ENCODE measurements at places on chromosomes 4 and X.

GRCh38 chr4:75511841-75512240 lies 2.4 kb downstream of the RCHY1 start:
- no peak for DNase-seq

DNA sequence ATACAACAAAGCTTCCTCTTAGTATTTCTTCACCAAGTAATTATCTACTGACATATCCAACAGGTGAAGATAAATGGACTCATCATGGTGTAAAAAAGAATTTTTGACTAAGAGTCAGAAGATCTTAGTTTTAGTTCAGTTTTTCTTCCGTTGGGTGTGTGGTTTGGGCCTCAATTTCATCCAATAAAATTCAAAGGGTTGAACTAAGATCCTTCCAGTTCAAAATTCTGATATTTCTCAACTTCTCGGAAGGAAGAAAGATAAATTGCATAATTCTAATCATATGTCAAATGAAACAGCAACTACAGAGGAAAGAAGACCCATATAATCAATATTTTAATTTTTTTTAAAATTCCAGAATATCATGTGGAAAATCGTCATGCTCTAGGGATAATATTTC lies 192.7 kb downstream of the SPRY1 start:
- DNase-seq: no peak

DNA sequence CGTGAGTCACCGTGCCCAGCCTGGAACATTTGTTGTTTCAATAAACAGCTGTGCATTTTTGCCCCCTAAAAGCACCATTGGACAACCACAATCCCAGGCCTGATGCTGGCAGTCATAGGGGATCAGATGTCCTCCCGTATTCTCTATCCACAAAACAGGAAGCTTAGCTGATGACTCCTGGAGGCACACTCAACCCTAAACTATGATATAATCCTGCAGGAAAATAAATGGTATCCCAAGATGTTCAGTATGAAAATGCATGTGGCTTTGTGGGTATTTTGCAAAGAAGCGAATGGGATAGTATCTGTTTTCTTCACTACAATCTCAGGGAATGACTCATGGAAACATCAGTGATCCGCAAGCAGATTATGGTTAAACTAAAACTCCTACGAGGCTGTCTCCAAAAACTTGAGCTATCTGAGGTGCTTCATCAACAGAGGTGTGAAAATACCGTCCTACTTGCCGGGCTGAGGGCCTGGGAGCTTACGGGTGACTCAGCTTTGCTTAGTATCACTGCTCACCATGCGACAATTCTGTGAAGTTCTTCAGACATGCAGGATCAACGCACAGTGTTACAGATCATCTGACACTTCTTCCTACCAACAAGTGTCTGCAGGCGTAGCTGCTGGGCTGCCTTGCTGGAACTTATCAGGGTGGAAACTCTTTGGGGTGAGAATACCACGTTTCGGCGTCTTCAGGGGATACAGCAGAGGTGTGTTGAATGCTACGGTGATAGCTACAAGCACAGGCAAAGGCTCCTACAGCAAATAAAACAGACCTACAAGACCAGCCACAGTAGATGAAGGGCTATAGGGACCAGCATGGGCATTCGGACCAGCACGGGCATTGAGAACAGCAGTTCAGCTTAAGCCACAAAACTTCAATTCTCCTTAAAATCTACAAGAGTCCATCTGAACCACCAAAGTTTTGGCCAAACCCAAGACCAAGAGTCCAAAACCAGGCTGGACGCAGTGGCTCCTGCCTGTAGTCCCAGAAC lies 148.5 kb downstream of the DHRSX start:
- DNase-seq: no peak

DNA sequence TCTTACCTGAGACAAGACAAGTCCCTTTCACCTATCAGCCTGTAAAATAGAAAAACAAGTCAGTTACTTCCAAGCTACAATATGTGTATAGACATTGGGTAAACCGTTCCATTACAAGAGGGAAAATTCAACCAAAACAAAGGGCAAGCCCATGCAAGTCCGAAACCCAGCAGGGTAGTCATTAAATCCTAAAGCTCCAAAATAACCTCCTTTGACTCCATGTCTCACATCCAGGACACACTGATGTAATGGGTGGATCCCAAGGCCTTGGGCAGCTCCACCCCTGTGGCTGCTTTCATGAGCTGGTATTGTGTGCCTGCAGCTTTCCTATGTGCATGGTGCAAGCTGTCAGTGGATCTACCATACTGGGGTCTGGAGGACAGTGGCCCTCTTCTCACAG lies 14.7 kb upstream of the FAM47B start:
- DNase-seq: no peak

- DNase-seq: no peak
Measured at GRCh38 chr4:149187726-149188125, 627.9 kb downstream of the IQCM start.

GRCh38 chrX:1767026-1767425 lies 152.2 kb downstream of the ASMT start:
- DNase-seq: no peak

All from glomerular endothelial cell (primary cell).